ENCODE measurements at places on chromosomes 1 and 21.

GRCh38 chr1:235724730-235725129 lies 75.1 kb upstream of the GNG4 start:
- no peak for DNase-seq

DNA sequence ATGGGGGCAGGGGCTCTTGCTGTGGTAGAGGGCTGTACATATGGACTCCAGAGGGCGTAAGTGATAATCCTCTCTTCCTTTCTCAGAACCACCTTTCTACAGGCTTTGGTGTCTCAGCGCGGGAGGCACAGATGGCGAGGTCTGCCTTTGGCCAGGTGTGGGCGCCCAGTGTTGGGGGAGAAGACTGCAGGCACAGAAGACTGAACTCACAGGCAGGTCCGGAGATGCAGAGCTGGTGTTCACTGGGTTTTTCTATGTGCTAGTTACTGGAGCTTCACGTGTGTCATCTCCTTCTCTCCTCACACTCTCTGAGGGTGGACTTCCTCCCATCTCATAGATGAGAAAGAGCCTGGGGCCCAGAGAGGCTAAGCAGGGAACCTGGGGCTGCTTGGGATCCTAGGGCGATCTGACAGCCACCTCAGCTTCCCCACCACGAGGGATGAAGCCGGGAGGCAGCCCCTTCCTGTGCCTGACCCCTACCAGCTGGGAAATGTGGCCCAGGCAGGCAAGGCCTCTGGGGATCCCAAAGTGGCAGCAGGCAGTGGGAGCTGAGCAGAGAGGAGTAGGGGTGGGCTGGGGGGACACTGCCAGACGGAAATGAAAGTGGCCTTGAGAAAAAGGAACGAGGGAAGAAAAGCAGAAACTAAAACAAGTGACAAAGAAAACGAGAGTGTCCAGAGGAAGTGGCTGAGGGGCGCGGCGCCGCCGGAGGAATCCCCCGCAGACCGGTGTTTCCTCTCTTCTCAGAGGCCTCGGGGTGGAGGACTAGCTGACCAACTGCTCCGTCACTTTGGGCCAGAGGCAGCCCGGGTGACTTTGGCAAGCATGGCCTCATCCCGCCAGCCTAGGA lies 191.6 kb downstream of the HIVEP3 start:
- no peak for DNase-seq

DNA sequence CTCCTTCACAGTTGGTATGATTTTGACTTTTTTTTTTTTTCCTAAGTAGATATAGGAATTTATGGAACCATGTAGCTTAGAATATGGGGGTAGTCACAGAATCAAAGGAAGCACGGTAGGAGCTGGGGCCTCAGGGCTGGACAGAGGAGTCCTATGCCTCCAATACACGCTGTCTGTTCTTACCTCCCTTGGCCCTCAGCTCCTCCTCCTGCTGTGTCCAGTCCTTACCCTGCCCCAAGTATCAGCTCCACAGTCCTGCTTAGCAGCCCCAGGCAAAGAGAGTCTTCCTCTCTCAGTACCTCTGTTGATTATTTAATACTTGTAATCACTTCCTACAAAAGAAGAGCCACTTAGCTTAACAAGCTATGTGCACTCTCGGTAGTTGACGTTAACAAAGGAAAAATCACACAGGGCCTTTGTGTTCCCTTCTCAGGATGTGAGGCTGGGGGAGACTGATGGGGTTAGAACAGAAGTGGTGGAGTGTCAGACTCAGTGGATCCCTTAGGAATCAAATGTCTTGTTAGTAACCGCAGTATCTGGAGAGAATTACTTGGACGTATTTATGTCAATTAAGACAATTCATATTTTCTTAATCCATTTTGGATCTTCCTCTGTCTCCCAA lies 292.3 kb downstream of the HHAT start:
- DNase-seq: no peak

DNA sequence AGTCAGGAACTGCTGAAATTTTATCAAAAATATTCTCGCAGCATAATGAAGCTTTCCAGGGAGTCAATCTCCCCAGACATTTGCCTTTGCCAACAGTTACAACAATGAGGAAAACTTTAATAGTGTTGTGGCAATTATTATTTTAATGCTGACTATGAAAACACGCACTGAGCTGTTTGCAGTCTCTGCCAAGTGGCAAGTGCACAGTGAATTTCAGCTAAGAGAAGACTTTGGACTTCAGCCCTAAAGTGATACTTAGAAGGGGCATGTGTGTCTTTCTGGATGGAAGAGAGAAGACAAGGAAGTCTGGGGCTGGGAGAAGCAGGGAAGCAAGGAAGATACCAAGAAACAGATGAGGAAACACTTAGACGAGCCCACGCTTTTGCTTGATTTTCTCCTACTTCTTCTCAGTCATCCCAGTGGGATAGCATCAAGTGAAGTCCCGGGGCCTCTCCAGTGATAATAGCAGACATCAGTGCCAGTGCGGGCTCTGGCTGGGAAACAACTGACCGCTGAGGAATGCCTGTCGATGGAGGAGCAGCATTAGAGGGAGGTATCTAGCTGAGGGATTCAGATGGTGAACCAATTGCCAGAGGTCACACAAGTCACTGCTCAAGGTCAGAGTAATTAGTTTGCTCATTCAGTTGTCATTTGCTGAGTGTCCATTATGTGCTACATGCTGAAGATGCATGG lies 196.3 kb downstream of the TTLL7 start:
- DNase-seq: no peak

GRCh38 chr1:110603058-110603457 lies 3.1 kb downstream of the KCNA2 start:
- no peak for DNase-seq

GRCh38 chr1:160685266-160685665 lies 26.4 kb downstream of the CD48 start:
- no peak for DNase-seq

DNA sequence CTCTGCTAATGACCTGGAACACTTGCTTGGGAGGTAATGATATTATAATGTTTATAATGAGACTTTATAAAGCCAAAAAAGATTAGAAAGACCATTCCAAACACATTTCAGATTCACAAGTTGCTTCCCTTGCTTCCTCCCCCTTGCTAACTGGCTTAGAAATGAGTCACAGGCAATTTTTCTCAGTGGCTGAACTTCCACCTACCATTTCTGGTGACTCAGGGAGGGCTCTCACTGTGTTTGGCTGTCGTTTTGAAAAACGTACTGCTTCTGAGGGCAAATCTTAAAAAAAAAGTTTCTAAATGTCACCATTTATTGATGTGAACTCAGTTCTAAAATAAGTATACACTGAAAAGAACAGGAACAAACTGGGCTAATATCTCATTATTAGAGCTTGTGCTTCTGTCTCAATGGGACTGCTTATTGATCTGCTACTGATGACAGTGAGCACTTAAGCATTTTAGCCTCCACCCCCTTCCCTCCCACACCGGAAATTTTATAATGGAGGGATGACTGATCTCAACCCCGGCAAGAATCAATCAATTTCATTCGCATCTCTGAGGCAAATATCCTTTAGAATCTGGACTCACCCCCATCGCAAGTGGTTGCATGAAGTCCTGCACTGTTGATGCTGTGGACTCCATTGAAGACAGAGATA lies 278.3 kb downstream of the KCTD3 start:
- DNase-seq: peak; percentile 78

GRCh38 chr1:228145463-228146416 lies 4.0 kb upstream of the GJC2 start:
- no peak for DNase-seq

GRCh38 chr1:156684227-156684782 lies 7.1 kb upstream of the NES start:
- no peak for DNase-seq

DNA sequence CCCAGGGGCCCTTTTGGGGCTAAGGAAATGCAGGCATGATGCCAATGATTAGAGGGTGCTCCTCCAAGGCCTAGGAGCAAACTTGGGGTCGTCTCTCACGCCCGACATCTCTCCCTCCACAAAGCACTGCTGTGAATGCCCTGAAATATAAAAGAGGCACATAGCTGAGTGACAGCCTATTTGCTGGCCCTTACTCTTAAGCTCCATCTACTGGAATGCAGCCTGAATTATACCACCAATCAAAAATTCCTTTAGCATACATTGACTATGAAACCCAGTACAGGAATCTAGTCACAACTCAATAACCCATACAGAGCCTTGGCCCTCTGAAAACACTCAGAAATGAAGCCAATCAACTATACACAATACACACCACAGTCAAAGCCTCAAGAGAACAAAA lies 105.5 kb downstream of the LRIG2 start:
- DNase-seq: no peak

- no peak for DNase-seq
Measured at GRCh38 chr1:7989762-7990428, 28.4 kb downstream of the PARK7 start.

GRCh38 chr1:76101548-76101947 lies 27.0 kb downstream of the ST6GALNAC3 start:
- no peak for DNase-seq

DNA sequence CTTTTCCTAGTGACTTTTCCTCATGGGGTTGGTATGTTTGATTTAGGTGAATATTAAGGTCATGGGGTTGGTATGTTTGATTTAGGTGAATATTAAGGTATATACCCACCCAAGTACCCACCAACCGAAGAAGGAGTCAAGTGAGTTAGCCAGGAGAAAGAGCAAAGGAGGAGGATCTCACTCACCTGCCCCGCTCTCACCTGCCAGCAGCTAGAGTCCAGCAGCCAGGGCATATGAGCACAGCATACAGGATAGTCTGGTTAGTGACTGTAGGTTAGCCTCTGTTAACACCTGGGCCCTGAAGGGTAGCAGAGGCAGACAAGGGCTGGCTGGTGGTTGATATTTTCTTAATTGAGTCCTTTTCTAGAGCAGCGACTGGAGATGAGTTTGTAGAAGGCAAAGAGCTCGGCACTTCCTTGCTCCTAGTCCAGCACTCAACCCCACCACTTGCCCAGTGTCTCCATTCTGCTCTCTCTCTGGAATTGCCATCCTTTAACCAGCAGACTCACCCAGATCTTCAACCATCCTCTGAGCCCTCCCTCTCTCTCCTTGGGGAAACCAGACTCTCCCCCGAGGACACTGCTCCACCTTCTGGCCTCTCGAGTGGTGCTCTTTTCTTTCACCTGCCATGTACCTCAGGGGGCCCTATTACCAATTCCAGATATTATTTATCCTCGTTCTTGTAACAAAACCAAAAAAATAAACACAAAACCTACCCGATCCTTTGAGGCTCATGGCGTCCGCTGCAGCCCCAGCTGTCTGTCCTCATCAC lies 16.3 kb upstream of the DESI2 start:
- no peak for DNase-seq

DNA sequence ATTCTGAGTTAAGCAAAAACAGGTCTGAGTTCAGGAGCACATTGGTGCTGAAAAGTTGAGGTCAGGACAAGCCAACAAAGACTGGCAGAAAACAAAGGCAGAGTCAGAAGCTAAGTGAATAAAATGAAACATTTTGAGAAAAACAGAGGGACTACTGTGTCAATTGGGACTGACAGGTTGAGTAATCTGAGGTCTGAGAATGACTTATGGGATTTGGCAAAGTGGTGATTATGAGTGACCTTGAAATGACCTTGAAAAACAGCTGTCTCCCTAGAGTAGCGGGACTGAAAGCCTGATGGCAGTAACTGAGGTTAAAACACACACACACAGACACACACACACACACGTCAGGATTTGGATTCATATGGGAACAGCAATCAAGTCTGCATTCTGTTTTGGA lies 8.8 kb upstream of the COG2 start:
- no peak for DNase-seq

DNA sequence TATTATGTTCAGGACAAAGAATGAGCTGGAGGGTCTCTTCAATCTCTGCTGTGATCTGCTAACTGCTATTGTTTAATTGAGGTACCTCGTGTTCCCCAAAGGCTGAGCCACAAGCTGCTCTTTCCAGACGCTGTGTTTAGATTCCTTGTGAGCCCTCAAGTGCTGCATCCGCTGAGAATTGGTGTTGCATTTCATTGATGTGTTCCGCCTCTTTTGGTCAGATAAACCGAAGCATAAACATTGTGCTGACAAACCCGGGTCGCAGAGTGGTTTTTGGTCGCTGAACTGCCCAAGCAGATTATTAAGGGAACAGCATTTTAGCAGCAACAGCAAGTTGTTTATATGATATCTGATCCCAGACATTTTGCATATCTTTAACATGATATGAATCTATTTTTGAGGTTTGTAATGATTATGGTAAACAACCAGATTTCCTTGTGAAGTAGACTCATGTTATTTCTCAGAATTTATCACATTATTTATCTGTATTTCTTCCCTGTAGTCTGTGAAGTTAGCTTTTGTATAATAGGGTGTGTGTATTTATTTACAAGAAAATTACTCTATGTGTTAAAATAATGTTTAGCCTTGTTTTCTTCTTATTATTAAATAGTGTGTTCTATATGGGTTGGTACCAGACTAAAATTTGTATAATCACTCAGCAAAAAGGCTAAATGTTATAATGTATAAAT lies 217.2 kb upstream of the C1orf105 start:
- DNase-seq: no peak

GRCh38 chr1:48230236-48230635 lies 7.7 kb downstream of the SLC5A9 start:
- DNase-seq: no peak

DNA sequence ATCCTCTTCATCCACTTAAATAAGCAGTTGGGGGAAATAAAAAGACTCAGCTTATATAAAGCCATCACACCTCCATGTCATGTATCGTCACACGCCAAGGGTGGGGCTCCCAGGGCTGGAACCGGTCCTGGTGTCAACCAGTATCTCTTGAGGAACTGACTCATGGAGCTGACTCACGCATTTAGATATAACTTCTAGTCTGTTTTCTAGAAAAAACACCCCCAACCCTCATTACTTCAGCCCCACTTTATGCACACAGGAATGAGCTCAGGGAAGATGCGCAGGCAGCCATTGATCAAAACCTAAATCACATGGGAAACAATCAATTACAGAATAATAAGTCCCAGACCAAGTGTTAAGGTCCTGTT lies 6.9 kb upstream of the IL22RA1 start:
- DNase-seq: no peak

- no peak for DNase-seq
Measured at GRCh38 chr21:36385233-36386030, at the start of gene CHAF1B. CHAF1B (plus strand) TSS chr21:36385392; CDS start chr21:36386137, 745 bp downstream.

GRCh38 chr1:220164116-220164515 lies 70.2 kb downstream of the IARS2 start:
- no peak for DNase-seq

- DNase-seq: no peak
Measured at GRCh38 chr1:111032295-111032897, 68.7 kb upstream of the LRIF1 start.

GRCh38 chr1:196690582-196690981 lies 38.7 kb downstream of the CFH start:
- no peak for DNase-seq

- DNase-seq: no peak
Measured at GRCh38 chr1:224684979-224685425, 68.9 kb downstream of the CNIH3 start.

- DNase-seq: no peak
Measured at GRCh38 chr1:214259353-214259977, 21.5 kb upstream of the SMYD2 start.

- DNase-seq: no peak
Measured at GRCh38 chr1:212466898-212467650, 34.4 kb downstream of the NENF start.

DNA sequence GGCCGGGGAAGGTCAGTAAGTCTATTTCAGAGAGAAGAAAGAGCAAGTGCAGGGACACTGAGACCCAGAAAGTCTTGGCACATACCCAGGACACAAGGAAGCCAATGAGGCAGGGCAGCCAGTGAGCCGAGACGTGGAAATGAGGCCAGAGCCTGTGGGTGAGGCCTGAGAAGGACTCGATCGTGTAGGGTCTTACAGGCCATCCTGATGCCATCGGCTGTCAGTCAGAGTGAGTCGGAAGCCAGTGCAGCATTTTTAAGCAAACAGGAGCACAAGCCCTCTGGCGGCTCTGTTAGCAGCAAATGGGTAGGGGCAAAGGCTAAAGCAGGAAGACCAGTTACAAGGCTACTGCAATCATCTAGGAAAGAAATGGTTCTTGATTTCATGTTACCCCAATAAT lies 6.1 kb upstream of the GJB3 start:
- DNase-seq: no peak
